ENCODE measurements at places on chromosomes 11 and 22.
A peak's percentile ranks its signal among the peaks of the same experiment; 100 is the strongest.

DNA sequence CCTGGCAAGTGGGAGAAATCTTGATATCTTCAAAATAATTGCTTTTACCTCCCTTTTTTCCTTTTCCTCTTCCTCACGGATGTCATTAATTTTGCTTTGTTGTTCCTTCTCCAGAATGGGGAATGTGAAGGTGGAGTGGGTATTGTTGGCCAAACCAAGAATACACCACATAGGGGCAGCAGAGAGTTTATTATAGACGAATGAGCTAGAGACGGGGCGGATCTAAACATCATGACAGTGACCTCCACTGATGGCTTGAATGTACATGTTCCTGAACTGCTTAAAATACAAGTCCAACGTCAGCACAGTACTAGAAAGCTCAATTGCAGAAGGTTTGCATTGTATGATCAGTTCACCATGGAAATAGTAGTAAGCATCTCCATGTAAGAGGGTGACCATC is 122.3 kb upstream of the SNX19 start:
- peak; percentile 26 for DNase-seq

DNA sequence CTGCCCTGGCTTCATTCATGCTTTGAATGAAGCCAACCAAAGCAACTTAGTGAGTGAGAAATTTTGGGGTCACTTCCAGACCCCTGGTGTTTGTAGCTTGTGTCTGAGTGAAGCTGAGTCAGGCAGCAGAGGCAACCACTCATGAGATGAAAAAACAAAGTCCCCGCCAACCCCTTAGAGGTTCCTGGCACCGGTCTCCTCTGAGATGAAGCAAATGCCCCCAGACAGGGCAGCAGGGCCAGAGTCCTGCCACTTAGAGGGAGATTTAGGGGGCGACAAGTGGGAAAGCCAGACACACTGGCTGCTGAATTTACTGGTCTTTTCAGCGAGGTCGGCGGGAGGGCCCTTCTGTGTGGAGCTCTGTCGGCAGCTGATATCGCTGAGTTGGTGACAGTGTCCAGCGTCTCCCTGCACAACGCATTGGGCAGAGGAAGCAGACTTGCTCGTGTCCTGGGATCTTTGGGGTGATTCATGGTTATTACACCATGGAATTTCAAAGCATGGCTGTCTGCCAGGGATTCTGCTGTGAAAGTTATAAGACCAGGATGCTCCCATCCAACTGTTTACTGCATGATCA is 482.6 kb downstream of the MIAT start:
- peak; percentile 88 for DNase-seq

- no peak for DNase-seq
Observed at GRCh38 chr11:70186936-70187335, 16.2 kb upstream of the FADD start.

DNA sequence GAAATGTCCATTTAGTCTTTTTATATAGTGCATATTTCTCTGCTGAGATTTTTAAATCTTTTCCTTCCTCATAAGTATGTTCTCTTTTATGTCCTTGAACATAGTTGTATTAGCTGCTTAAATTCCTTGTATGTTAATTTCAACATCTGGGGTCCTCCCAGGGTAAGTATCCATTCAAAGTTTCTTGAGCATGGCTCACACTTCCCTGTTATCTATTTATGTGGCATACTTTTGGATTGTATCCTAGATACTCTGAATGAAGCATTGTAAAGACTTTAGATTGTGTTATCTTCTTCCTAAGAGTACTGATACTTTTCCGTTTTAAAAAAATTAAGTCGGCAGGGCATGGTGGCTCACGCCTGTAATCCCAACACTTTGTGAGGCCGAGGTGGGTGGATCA is 28.4 kb upstream of the PITPNB start:
- no peak for DNase-seq

DNA sequence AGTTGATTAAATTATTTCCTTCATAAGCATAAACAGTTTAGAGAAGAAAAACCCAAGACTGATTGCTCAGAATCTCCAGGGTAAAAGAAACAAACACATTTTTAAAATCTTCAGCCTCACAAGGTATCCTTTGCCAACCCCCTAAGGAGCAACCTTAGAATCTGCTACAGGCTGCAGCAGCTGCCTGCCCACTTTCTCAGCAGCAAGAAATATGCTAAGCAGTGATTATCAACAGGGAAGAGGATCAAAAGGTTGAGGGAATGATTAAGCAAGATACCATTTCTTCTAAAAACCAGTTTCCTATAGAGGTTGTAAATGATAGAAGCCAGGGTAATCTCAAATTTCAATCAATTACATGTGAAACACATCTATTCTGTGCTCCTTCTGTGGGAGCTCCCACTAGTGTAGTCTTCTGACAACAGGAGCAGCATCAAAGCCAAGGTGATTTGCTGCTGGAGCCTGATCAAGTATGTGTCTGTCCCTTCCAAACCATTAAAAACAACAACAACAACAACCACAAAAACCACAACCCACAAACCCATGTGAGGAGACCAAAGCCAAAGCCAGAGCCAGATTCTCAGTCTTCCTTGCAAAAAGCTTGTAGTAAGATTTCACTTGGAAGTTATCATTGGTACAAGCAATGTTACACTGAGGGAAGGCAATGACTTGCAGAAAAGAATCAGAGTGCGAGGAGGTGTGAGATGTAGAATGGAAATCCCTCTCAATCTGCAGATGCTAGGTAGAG is 761.2 kb downstream of the DLG2 start:
- DNase-seq = peak; percentile 10

GRCh38 chr11:116502641-116503061 is 270.1 kb downstream of the BUD13 start:
- DNase-seq = no peak

- DNase-seq = peak; percentile 97
Observed at GRCh38 chr11:118415739-118416068, 14.3 kb downstream of the ATP5MG start.

DNA sequence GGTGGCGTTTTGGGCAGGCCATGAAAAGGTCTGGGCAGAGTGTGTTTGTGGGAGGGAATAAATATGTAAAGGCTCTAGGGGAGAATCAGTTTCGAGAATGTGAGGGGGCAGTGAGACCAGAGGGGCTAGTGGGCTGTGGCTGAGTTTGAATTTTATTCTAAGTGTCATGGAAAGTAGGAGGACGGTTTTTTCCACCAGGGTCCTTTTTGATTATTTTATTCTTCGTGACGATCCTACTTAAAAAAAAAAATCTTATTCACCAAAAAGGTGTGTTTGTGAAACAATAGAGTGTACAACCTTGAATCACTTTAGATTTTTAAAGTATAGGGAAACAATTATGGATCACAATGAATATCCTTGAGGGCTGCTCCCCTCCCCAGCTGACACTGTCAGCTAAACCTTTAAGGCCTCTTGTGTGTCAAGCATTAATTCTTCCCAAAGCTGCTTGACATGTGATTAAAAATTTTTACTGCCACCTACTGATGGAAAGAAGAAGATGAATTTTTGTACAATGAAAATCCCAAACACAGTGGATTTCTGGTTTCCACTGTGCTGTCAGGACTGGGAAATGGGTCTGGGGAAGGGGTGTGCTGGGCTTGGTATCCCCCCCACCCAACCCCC is 107.5 kb upstream of the OR4B1 start:
- DNase-seq = peak; percentile 68

DNA sequence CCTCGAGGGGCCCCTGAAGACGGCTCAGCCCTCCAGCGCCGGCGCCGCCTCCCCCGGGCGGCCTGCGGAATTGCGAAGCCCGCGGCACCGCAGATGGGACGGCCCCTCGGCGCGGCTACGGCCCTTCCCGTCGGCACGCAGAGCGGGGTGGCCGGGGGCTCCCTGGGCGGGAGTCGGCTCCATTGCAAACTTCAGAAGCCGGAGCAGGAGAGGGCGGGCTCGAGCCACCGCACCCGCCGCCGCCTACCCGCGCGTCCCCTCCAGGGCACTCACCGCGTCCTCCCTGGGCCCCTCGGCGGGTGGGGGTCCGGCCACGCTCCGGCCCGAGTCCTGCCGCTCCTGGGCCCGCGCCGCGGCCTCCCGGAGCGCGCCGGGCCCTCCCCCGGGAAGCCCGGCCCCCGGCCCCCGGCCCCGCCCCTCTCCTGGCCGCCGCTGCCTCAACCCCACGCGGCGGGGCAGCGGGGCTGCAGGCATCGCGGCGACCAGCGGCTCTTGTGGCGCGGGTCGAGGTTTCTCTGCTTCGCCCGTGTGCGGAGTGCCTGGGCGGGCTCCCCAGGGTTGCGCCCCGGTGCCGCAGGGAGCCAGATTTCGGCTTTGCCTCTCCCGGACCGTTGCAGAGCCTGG is at the start of gene PACSIN3:
Gene PACSIN3 (minus strand): TSS at position 359 of the 624 bp plus-strand sequence. CDS start 3,707 bp downstream, outside the sequence.
- DNase-seq = peak; percentile 62

GRCh38 chr22:44538051-44538450 is 40.0 kb upstream of the RTL6 start:
- DNase-seq = peak; percentile 68

DNA sequence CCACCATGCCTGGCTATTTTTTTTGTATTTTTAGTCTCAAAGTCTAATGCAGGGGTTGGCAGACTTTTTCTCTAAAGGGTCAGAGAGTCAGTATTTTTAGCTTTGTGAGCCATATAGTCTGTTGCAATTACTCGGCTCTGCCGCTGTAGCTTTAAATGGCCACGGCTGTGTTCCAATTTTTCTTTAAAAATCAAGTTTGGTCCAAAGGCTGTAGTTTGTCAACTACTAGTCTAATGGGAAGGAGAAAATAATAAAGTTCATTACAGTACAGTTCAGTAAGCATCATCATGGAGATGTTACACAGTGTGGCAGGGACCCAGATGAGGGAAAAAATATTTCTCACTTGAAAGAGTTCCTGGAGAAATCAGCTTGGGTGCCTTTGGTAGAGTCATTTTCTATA is 107.6 kb downstream of the CSNK2A3 start:
- DNase-seq = no peak

- DNase-seq = peak; percentile 65
Observed at GRCh38 chr11:118623269-118623655, 15.8 kb downstream of the PHLDB1 start.

GRCh38 chr11:104105155-104105554 is 58.8 kb downstream of the PDGFD start:
- peak; percentile 34 for DNase-seq

GRCh38 chr22:41827671-41828070 is 5.2 kb upstream of the SREBF2 start:
- DNase-seq = no peak

- DNase-seq = peak; percentile 7
Observed at GRCh38 chr11:1150769-1151365, 6.9 kb upstream of the MUC5AC start.

GRCh38 chr11:122628810-122629555 is 26.5 kb upstream of the UBASH3B start:
- peak; percentile 83 for DNase-seq

DNA sequence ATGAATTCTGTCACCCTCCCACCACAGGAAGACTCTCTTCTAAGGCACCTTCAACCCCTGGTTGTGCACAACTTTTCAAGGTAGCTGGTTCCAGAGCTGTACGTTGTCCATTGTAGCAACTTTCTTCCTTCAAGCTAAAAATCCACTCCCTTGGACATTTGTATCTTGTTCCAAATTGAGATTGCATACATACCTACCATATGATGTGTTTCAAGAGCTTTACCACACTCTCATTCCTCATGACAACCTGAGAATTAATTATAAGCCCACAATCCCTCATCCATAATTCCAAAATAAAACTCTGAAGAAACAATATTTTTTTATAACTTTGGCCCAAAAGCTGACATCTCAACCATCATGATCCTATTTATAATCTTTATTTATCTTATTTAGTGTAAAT is 3.0 kb downstream of the OR52W1 start:
- peak; percentile 10 for DNase-seq

- peak; percentile 59 for DNase-seq
Observed at GRCh38 chr22:40484906-40485669, 114.7 kb downstream of the SGSM3 start.

DNA sequence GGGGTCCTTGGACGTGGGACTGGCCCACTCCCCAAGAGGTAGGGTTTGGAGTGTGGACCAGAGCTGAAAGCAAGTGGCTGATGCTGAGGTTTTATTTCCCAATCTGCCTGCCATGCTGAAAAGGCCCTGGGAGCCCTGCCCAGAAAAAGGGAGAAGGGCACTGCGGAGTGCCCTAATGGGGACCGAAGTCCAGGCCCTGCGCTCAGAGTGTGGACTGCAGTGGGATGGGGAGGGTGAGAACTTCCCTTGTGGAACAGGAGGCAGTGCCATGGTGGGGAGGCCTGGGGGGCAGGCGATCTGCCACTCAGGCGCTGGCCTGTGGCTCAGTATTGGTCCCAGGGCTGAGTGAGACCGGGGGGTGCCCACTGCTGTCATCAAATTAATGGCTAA is 4.3 kb downstream of the GPR152 start:
- no peak for DNase-seq

DNA sequence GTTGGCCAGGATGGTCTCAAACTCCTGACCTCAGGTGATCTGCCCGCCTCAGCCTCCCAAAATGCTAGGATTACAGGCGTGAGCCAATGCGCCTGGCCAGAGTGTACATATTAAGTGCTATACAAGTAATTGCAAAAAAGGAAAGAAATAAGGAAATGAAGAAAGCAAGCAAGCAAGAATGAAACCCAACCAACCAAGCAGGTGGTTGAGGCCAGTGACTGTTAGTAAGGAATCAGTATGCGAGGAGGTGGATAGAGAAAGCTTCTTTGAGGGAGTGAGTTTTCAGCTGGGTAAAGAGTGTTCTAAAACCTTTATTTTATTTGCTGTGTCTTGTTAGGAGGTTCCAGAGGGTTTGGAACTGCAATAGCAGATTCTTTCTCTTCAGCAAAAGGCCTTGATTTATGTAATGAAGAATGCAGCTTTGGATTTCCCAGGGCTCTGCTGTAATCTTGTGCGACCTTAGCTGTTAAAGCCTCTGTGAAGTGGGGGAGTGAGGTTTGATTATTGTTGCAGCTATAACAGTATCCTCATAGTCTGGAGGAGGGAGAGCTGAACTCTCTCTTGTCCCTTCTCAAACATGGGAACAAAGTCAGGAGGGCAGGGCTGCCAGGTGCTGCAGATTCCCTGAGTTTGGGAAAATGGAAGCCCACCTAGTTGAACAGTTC is 5.7 kb downstream of the AMPD3 start:
- DNase-seq = no peak

GRCh38 chr11:22203281-22203680 is 10.4 kb downstream of the ANO5 start:
- DNase-seq = no peak

GRCh38 chr11:69969890-69970784 is 108.0 kb upstream of the ANO1 start:
- DNase-seq = no peak

DNA sequence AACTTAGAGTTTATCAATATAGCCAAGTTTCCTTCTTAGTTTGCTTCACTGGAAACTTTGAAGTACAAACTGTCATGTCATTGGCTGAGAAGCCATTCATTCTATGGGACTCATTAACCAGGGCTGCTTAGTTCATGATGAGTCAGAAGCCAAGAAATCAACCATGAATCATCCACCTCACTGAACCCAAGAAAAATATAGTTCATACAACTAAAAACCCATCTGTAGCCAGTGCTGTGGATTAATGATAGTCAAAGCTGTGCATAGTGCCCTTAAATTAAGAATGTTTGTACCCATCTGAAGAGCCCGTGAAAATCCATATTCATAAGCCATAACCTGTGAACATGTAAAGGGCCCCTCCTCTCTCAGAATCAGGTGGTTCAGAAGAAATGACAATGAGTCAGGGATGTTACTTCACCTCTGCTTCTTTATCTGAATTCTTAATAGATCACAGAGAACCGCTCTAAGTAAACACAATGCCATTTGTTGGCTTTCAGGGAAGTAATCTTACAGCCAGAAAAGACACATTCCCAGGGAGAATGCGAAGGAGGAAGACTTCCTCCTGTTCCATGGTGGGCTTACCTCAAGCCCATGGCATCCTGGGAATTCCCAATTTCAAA is 25.4 kb downstream of the MMP20 start:
- DNase-seq = peak; percentile 93

GRCh38 chr11:65958291-65958690 is 3.2 kb upstream of the SART1 start:
- no peak for DNase-seq

Data from EH (cell line).